ENCODE measurements at places on chromosomes 3 and 15.

- DNase-seq: no peak
These were observed 28.6 kb upstream of the STAG1 start for GRCh38 chr3:136780741-136781140.

- DNase-seq: no peak
These were observed 19.0 kb upstream of the PRICKLE2 start for GRCh38 chr3:64244011-64244942.

GRCh38 chr3:128193168-128193567, 39.9 kb downstream of the EEFSEC start:
- DNase-seq: no peak

DNA sequence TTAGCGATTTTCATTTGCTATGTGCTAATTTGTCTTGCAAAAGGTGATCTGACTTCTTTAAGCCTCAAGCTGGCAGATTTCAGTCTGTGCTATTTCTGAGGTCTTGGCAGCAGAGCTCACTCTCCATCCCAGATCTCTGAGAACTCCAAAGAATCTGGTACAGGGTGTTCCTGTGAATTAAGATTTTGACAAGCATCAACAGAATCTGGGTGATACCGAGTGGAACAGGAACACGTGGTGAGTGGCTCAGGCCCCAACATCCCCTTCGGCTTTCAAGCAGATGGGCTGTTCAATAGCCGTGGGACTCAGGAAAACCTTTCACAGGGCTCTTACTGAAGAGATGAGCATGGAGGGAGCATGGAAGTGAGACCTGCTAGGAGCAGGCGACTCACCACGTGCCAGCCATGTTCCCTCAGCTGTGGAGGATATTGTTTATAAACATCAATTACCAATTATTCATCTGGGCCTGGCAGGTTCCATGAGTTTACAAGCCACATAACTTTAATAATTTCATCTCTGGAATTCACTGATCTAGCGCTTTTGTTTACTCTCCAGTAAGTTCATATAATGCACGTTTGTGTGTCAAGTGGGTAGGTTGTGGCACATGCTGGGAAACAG, 103.4 kb upstream of the SELENOK start:
- no peak for DNase-seq

GRCh38 chr15:79740561-79740960, 156.3 kb downstream of the MTHFS start:
- no peak for DNase-seq

DNA sequence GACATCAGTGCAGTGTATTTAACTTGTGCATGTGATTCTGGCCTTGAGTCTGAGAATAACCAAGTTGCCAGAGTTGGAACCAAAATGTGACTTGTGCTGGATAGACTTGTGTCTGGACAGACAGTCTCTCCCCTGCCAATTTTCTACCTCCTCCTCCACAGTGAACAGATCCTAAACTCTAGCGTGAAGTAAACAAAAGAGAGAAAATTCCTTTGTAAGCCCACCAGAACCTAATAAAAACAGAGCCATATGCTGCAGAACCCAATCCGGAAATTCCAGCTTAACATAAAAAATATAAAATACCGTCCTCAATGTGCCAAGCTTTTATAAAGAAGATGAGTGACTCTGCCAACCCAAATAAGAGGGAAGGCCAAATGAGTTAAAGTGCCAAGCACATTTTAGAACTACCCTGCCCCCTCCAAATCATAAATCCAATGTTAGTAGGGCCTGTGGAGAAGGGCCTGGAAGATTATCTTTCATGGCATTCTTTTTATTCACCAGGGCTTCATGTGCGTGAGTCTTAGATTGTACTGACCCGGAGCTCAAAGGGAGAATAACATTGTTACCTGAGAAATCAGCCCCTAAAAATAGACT, 344.6 kb upstream of the PROK2 start:
- DNase-seq: no peak

GRCh38 chr3:134694466-134694865, 43.6 kb upstream of the KY start:
- DNase-seq: no peak

DNA sequence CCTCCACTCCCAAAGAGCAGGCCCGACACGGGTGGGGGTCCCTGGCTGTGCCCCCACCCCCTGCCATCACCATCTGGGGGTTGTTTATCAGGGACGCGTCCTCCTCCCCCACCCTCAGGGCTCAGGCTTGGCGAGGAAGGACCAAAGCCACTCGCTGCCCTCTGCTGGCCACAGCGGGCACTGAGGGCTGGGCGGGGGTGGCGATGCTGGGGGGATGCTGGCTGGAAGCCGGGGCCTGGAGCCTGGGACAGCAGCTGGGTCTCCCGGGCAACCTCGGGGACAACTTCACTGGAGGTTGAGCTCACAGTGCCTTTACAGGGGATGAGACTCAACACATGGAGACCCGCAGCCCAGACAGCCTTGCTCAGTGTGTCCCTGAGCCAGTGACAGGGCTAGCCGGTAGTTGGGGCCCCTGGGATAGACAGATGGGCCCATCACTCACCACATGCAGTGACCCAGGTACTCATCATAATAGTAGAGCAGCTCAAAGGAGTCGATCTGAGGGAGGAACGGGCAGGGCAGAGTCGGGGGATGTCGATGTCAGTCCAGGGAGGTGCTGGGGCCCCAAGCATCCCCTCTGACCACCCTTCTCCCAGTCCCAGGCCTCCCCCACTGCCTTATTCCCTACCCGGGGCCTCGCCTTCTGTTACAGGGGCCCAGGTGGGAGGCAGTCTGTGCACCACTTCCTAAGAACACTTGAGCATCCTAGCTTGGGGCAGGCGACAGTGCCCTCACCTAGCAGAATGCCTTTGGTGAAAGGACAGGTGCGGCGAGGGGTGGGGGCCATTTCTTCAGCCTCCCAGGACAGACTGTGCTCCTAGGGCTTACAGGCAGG, 5.9 kb upstream of the CALML4 start:
- peak; percentile 36 for DNase-seq

DNA sequence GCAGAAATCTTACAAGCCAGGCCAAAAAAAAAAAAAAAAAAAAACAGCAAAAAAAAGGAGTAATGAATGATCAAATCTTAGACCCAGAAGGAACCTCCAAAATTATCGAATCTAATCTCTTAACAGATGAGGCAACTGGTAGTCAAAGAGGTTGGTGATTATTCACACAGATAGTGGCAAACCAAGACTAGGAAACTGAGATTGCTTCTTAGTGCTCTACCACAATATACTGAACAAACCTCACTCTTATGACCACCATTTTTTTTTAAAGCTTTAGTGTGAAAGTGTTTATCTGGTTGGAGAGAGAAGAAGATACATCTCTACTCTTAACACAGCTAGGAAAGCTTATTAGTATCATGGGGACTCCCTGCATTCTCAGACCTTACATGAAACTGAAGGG, 17.3 kb downstream of the ATOSA start:
- DNase-seq: no peak

GRCh38 chr3:81485444-81485865, 276.0 kb downstream of the GBE1 start:
- DNase-seq: no peak

DNA sequence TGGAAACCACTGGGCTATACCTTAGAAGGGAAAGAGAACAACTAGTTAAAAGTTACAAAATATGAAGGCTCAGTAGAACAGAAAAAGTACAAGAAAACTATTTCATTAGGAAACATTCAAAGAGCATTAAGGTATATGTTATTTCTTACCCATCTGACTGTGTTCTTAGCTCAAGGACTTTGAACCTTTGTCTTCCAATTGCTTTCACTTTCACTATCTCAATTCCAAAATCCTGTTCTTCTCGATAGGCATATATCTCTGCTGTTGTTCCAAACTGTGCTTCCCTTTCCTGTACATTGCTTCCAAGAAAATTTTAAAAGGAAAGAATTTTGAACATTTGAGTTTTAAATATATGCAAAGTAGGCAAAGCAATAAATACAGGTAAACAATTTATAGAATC, 6.9 kb downstream of the CRBN start:
- DNase-seq: no peak

DNA sequence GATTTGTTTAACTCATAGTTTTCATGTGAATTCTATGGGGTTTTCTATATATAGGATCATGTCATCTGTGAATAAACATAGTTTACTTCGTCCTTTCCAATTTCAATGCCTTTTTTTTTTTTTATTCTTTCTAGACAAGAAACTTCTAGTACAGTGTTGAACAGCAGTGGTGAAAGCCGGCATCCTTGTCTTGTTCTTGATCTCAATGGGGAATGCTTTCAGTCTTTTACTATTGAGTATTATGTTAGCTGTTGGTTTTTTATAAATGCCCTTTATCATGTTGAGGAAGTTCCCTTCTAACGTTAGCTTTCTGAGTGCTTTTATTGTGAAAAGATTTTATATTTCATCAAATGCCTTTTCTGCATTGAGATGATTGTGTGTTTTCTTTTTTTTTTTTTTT, 69.0 kb downstream of the SLMAP start:
- no peak for DNase-seq
